ENCODE measurements at places on chromosomes 7 and 10.

DNA sequence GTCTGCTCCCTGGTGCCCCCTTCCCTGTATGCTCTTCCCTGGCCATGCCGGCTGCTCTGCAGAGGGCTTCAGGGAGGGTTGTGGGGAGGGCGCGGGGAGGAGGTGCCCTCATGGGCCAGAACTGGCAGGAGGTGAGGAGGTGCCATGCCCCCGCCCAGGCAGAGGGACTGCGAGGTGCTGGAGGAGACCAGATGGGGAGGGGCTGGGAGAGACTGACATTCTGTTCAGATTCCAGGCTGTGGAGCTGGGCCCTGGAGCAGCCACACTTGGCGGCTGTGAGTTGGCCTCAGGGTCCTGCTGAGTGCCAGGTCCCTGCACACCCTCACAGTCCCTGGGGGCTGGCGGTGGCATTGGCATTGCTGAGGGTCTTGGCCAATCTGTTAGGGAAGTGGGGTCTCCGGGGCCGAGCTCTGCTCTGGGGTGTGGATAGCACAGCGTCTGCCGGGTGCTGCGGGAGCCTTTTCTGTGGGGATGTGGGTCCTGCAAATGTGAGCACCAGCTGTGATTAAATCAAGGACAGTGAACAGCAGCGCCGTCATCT lies 25.4 kb downstream of the INPP5A start:
- DNase-seq, result no peak

- DNase-seq, result peak; percentile 82
Observed at GRCh38 chr7:27179503-27180430, 5.3 kb downstream of the HOXA11 start.

- no peak for DNase-seq
Observed at GRCh38 chr7:150903606-150904005, 51.3 kb downstream of the AOC1 start.

DNA sequence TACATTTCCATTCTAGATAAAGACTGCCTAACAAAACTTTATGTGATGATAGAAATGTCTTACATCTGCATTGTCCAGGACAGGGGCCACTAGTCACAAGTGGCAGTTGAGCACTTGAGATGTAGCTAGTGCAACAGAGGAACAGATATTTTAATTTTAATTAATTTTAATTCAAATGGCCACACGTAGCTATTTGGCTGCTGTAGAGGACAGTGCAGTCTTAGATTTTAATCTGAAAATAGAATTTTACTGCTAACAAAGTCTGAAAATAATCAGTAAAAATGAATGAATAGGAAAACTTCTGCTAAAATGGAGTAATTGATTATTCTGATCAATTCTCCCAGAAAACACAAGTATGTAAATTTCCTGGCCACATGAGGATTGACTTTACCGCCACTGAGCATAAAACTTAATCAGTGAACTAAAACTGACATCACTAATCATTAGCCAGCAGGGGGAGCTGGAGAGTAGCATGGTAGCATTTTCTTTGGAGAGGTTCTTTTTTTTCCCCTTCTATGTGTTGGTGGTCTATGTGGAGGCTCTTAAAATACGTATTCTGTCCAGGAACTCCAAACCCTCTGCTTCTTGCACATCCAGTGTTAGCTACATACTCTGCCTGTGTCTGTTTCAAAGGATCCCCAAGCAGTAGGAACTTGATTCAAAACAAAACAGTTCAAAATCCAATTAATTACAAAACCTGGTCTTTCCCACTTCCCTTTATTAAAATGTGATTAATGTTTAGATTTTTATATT lies 52.1 kb downstream of the TSPAN12 start:
- DNase-seq, result peak; percentile 50

GRCh38 chr7:16881844-16882243 lies at the start of gene AGR3:
Gene AGR3 (minus strand): TSS chr7:16881983. CDS start chr7:16878618, 3,365 bp downstream.
- no peak for DNase-seq

All from GM13977 (cell line).